ENCODE measurements at places on chromosomes 11 and 22.

- no peak for DNase-seq
Measured at GRCh38 chr11:113134626-113135025, 173.4 kb downstream of the NCAM1 start.

- no peak for DNase-seq
Measured at GRCh38 chr22:20787746-20788626, 14.1 kb downstream of the SERPIND1 start.

DNA sequence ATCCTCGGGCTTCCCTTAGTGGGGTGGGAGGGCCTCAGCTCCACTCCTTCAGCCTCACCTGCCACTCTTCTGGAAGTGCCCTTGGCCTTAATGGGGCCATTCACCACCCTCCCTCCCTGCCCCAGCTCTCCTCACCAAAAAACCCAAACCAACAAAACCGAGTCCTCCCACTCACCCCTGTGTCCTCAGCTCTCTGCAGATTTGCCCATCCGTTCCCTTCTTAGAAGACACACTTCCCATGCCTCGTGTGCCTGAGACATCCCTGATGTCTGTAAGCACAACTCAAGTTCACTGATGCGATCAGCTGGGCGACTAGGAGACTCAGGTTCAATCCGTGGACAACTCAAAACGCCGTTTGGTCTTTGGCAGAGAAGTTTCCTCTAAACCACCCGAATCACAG lies 839.2 kb downstream of the TBC1D22A start:
- no peak for DNase-seq

DNA sequence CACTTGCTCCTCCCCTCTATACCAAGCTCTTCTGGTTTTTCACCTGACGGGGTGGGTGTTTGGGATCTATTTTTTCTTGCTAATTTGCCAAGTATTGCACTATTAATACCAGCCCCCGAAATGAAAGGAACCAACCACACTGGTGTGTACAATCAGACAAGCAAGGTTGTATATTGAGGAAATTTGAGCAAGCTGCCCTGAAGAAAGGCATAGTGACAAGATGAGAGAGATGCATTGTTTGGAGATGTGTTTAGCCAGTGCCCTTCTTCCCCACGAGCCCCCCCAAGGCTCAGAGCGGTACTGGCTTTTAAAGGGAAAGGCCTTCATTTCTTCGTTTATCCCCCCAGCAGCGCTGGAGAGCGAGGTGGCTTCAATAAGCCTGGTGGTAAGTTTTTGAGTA lies 15.2 kb upstream of the GAS2L1 start:
- no peak for DNase-seq

DNA sequence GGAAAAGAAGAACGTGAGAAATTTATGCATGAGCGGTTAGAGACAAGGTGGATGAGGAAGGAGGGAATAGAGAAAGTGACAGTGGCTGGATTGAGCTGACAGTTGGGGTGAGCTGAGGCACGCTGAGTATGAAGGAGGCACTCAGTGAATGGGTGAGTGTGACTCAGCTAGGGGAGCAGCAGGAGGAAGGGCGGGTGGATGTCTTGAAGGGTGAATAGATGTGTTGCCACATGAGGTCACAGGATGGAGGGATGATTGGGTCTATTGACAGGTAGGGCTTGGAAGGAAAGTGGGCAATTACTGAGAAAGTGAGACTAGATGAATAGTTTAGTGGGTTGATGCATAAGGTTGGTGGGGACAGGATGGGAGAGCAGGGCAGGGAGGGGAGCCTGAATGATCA lies 8.0 kb downstream of the IFITM10 start:
- no peak for DNase-seq

- DNase-seq = no peak
Measured at GRCh38 chr11:130601764-130602460, 153.5 kb downstream of the ADAMTS15 start.

- peak; percentile 59 for DNase-seq
Measured at GRCh38 chr11:27392278-27393114, 29.5 kb upstream of the CCDC34 start.

DNA sequence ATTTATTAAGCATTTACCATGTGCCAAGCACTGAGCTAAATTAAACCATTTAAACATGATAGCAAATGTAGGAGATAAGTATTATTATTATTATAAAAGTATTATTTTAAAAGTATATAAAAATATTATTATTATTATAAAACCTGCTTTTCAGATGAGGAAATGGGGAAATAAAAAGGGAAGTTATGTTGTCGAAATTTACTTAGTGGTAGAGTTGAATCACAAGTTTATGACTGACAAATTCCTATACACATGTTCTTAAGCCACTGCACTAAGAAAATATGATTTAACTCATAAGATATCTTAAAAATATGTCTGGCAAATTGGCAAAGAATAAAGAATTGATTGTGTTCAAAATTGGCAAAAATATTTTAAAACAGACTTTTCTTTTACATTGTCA lies 53.8 kb downstream of the CASP12 start:
- DNase-seq = no peak

DNA sequence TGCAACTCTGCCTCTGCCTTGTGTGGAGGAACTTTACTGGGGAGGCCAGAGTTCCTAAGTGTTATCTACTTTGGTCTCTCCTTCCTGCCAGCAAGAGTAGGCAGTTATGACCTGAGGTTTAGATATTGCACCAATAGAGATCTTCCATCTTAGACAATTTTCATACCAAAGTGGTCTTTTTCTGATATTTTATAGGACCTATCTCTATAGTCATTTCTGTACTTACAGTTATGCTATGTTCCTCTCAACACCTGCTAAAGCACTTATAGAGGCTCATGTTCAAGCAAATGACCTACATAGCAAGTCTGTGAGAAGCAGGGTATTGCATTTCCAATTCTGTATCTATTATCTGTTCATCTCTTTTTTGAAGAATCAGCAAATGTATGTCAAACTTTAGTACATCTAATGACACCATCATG lies 80.8 kb downstream of the HORMAD2 start:
- no peak for DNase-seq

- no peak for DNase-seq
Measured at GRCh38 chr11:78940500-78941225, 366.0 kb upstream of the NARS2 start.

DNA sequence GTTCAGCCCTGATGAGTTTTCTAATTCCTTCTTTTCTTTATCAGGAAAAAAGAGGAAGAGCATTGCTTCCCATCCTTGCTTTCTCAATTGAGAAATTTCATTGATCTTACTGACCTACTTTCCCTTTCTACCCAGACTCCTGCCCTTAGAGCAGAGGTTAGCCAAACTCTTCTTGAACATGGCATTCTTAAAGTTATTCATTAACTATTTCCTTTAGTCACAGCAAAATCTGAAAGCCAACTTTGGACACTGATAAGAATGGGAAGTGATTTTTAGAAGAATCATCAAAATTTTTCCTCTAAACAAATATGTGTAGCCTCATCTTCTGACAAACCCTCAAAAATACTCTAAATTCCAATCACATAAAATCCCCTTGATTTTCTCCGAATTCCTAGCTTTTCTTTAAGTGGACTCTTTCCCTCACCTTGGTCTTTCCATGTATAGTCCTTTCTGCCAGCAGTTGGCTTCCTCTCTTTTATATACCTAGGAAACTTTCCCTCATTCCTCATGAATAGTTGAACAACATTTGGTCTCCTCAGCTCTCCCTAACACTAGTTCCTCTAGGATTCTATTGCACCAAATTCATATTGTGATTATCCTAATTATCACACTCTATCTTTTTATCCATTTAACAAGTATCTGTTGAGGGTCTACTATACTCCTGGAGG lies 566.7 kb upstream of the CCDC90B start:
- no peak for DNase-seq

- no peak for DNase-seq
Measured at GRCh38 chr22:38129021-38129420, 18.5 kb upstream of the BAIAP2L2 start.

DNA sequence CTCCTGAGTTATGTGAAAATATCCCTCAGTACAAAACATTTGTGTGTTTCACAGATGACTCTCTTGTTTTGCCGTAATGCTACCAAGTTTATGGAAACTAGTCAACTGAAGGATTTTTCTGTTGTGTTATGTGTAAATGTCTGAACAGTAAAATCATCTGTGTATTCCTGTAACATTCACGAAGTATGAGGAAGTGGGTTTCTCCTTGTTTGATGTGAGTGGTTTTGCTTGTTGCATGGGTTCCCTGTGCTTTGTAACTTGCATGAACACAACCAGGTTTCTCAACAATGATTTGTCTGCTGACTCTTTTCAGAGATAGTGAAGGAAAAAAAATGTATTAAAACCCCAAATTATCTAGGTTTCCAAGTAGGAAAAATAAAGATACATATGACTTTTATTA lies 138.1 kb downstream of the PGR start:
- peak; percentile 10 for DNase-seq

DNA sequence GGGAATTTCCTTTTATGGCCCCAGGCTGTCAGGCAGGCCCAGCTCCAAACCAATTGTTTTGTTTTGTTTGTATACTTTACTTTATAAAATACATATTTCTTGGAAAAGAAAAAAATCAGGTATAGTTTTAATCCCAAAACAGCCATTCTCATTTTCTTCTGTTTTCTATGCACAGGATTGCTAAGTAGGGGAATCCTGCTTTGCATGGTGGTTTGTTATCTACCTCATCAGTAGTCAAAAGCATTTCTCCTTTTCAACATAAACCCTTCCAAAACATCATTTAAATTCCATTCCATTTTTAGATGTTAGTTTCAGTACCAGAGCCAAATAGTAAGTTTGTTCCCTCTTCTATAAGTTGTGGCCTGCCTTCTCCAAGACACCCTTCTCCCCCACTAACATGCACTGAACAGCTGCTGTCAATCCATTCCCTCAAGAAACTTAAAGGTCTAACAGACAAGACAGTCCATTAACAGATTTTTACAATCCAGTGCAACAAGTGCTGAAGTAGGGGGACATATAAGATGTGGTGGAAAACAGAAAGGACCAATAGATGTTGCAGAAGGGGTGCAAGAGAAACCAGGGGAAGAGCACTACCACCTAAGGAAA lies 3.7 kb downstream of the ILK start:
- DNase-seq = no peak

- DNase-seq = no peak
Measured at GRCh38 chr11:1131033-1131911, 26.5 kb upstream of the MUC5AC start.

- no peak for DNase-seq
Measured at GRCh38 chr11:9692691-9693090, 28.8 kb downstream of the SWAP70 start.

- no peak for DNase-seq
Measured at GRCh38 chr22:23383491-23384361, 196.4 kb downstream of the IGLL1 start.

GRCh38 chr11:94447149-94447548 lies 45.9 kb upstream of the GPR83 start:
- DNase-seq = no peak

- no peak for DNase-seq
Measured at GRCh38 chr22:44143105-44143474, 37.6 kb upstream of the PARVG start.

DNA sequence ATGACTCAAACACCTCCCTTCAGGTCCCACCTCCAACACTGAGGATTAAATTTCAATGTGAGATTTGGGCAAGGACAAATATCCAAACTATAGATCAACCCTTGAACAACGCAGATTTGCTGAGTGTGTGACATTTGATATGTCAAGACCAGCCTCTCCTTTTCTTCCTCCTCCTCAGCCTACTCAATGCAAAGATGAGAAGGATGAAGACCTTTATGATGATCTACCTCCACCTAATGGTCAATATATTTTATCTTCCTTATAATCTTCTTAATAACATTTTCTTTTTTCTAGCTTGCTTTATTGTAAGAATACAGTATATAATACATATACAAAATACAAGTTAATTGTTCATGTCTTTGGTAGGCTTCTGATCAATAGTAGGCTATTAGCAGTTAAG lies 67.5 kb upstream of the MPPED2 start:
- no peak for DNase-seq

GRCh38 chr11:99766811-99767210 lies 746.1 kb downstream of the CNTN5 start:
- no peak for DNase-seq

GRCh38 chr11:40434926-40435325 lies 1024.5 kb downstream of the LRRC4C start:
- no peak for DNase-seq

DNA sequence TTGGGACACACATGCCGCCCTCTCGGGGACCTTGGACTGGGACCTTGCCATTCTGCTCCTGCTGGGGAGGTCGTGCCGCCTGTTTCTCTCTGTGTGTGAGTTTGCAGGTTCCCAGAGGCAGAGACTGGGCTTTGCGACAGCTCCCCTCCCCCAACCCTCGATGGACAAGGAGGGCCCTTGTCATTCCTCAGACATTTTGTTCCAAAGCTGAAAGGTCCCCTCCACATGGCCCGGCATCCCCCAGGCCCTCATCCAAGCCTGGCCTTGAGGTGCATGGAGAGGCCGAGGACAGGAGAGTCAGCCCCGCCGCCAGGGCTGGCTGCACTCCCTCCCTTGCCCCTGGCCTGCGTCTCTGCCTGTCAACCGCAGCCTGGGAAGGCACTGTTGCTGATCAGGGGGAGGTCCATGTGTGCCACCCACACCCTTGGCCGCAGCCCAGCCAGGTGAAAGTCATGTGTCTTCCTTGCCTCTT lies 25.6 kb downstream of the FADS2 start:
- no peak for DNase-seq
